ENCODE measurements at places on chromosomes 3 and 15. TPM values are rescaled to one million over a fixed set of nuclear protein-coding genes. Genes with fewer than 3 reads are reported as not detected.
A peak's percentile ranks its signal among the peaks of the same experiment; 100 is the strongest.

Gene WWTR1
- 0.92 TPM for total RNA-seq

Gene GNAT1
- not detected for total RNA-seq

Gene TPRG1
- 0.41 TPM for total RNA-seq

Gene EBLN2
- total RNA-seq = 10.2 TPM

Gene NR2E3
- total RNA-seq = not detected

Gene CFAP44
- 33.8 TPM for total RNA-seq

Gene CCR8
- not detected for total RNA-seq

Gene GPR62
- not detected for total RNA-seq

Gene IDH2
- total RNA-seq = 33.3 TPM

Gene STAC
- not detected for total RNA-seq

Gene XCR1
- total RNA-seq = not detected

Gene RTP3
- not detected for total RNA-seq

Gene DPH6
- 16.4 TPM for total RNA-seq

Gene GCSAM
- 12.6 TPM for total RNA-seq

GRCh38 chr3:24086206-24086605, 141.1 kb downstream of the NR1D2 start:
- no peak for DNase-seq

- DNase-seq = no peak
These were observed 668.7 kb downstream of the OTOL1 start for GRCh38 chr3:162165346-162165745.

DNA sequence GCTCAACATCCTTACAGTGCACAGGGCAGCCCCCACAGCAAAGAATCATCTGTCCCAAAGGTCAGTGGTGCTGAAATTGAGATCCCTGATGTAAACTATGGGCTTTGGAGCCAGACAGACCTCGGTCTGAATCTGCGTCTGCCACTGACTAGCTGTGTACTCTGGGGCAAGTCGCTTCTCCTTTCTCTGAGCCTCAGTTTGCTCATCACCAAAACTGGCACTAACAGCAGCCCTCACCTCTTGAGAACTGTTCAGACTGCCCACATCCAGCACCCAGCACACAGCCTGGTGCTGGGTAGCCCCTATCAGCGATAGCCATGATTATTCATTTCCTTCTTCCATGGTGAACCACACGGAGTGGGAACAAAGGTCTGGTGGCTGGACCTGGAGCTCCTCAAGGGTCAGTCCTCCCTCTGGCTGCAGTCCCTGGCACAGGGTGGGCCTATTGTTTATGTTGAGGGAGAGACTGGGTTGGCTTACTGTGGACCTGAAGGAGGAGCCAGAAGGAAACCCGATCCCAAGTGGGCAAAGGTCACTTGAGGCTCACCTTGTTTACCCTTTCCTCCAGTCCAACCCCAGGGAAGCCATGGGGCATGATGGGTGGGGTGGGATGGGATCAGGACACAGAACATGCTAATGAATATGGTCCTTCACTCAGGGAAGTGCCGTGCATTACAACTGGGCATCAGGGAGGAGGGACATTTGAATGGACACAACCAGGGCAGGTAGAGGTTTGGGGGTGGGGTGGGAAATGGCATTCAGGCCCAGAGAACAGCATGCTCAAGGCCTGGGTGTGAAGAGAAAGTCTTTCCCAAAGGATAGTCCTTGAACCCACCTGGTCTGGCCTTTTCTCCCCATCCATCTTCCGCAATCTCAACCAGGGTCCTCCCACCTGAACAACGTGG, 1.6 kb upstream of the PRKCD start:
- DNase-seq = no peak

DNA sequence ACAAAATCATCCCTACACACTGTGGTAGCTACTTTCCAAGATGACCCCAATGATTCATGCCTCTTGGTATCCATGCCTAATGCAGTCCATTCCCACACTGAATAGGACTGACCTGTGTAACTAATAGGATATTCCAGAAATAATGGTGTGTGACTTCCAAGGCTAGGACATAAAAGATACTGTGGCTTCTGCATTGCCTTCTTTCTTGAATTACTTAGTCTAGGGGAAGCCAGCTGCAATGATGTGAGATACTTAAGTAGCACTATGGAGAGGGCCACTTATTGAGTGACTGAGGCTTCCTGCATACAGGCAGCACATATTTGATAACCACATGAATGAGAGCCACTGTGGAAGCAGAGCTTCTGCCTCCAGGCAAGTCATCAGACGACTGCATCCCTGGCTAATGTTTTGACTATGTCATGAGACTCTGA, 50.1 kb downstream of the NR1I2 start:
- DNase-seq = no peak

GRCh38 chr3:191148131-191148530, 50.9 kb upstream of the OSTN start:
- DNase-seq = no peak

GRCh38 chr3:46512191-46512749, 14.5 kb downstream of the RTP3 start:
- DNase-seq = no peak

- DNase-seq = no peak
These were observed at the start of gene CTDSPL for GRCh38 chr3:37861620-37862041. Gene CTDSPL (plus strand): TSS chr3:37861880. CDS start chr3:37862200, 320 bp downstream.

DNA sequence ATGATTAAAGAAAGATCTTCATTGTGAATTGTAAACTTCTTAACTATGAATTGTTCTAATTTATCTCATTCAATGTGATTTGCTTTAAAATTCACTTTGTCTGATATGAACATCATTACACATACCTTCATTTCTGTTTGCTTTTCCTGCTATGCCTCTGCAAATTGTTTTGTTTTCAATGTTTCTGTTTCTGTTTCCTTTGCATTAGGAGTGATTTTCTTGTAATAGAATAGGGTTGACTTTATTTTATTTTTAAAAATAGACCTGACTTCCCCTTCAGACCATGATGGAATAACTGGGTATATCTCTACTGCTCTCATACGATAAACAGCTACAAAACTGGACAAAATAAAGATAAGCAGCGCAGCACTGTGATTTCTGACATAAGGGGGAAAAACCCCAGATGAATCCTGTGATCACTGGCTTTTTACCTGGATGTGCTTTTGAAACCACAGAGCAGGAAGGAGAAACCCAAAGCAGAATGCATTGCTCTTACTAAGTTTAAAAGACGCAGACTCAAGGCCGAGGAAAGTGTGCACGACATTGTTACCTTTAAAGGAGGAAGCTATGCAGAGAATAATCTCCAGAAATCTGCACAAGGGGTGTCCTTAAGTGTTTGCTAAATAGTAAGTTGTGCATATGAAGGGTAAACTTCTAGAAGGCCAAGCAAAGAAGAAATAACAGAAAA, 420.2 kb downstream of the TBC1D5 start:
- peak; percentile 10 for DNase-seq

GRCh38 chr15:100997442-100997841, 78.3 kb downstream of the LRRK1 start:
- no peak for DNase-seq

GRCh38 chr15:86178845-86179244, 99.2 kb downstream of the AGBL1 start:
- DNase-seq = no peak

GRCh38 chr3:33052671-33053070, 44.3 kb downstream of the GLB1 start:
- no peak for DNase-seq

GRCh38 chr3:139227827-139228226, 116.0 kb upstream of the MRPS22 start:
- DNase-seq = no peak

DNA sequence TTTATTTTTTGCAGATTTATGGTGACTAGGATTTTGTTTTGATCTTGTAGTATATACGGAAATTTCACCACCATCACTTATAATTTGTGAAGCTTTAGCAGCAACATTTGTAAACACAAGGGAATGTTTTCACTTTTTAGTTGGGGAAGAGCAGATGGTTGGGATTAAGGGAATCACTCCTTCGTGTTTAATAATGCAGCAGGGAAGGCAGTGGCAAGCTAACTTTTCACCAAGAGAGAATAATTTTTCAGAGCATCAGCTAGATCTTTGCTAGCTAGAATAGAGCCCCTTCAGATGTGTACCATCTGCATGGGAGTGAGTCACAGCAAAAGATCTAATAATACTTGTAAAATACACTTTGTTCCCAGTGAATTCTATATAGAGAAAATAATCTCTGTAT, 632.7 kb downstream of the CADM2 start:
- DNase-seq = no peak

- DNase-seq = peak; percentile 45
These were observed 44.8 kb upstream of the UBE2E1 start for GRCh38 chr3:23760871-23761373.

- DNase-seq = no peak
These were observed 56.9 kb downstream of the TJP1 start for GRCh38 chr15:29765234-29765841.

DNA sequence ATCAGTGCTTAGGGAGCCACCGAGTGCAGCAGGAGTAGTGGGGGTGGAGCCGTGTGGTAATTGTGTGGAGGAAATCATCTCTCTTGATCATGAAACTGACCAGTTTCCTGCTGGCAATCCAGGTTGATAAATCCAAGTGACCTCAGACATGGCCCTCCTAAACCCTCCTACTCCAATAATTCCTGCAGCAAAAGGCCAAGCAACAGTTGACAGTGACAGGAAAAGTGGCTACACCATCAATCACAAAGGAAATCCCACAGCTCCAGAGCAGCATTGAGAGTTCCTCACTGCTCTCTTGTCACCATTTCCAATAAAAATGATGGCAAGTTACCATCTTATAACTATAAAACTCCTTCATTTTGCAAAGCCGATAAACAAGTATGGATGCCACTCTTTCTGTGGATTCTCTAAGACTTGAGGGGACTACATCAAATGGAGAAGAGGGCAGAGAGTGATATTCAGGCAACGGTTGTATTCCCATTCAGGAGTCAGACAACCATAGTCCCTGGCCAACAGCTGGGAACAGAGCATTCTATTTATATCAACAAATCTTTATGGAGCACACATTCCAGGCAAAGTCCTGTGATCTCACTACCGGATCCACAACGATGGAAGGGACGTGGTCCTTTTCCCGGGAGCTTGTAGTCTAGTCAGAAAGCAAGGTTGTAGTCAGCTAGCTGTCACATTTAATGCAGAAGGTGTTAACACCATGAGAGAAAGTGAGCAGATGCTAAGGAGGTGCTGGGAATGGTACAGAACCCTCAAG, 312.5 kb upstream of the CTNNB1 start:
- DNase-seq = no peak

- DNase-seq = no peak
These were observed 90.4 kb downstream of the NAALADL2 start for GRCh38 chr3:174949523-174949922.

GRCh38 chr15:56866803-56867202, 51.6 kb upstream of the TCF12 start:
- DNase-seq = no peak

- DNase-seq = peak; percentile 91
These were observed 473 bp downstream of the TASOR start for GRCh38 chr3:56682462-56683121.

DNA sequence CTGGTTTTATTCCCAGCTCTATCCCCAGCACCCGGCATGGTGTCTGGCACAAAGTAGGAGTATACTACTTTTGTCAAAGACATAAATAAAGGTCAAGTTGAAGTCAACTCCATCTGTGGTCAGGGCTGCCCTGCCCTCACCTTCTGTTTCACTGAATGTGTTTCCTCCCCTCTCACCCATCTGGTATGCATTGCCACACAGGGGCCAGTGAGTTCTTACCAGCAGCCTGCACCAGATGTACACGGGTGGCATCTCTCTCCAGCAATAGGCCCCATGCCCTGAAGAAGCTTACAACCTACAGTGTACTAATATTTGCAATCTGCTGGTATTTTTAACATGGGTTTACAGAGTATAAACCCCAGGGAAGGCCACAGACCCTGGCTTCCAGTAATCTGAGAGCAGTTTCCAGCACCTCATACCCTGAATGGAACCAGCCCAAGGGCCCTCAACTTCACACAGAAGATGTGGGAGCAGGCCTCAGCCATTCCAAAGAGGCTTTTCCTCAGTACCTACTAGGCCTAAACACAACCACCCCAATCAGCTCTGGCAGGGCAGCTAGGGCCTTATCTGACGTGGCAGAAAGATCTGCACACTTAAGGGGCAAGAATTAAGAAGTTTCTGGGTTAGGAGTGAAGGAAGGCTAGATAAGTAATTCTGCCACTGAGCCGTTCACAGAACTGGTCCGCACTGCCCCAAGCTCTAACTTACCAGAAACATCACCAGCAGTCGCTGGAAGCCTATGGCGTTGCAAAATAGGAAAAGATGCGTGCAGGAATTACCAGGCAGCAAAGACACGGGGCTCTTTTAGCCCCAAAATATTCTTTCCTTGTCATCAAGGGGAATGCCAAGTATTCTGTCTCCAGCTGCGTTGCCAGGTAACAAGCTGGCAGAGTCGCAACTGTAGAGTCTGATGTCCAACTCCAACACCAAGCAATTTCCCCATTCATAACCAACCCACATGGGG, 2.1 kb downstream of the IDH2 start:
- no peak for DNase-seq

DNA sequence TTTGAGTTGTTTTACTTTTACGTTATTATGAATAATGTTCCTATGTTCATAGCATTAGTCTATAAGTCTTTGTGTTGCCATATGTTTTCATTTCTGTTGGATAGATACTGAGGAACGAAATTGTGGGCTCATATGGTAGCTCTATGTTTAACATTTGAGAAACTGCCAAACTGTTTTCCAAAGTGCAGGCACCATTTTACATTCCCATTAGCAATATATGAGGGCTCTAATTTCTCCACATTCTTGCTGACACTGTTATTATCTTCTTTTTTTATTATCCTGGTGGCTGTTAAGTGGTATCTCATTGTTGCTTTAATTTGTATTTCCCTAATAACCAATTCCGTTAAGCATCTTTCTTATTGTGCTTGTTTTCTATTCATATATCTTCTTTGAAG, 1.8 kb upstream of the PIK3R4 start:
- peak; percentile 10 for DNase-seq

- peak; percentile 57 for DNase-seq
These were observed 56.2 kb downstream of the EIF3J start for GRCh38 chr15:44593042-44593736.

- no peak for DNase-seq
These were observed 84.5 kb downstream of the COL6A6 start for GRCh38 chr3:130601442-130601971.

- DNase-seq = no peak
These were observed 127.7 kb upstream of the IQSEC1 start for GRCh38 chr3:13200946-13201345.

GRCh38 chr3:108569336-108569735, 19.9 kb downstream of the CIP2A start:
- DNase-seq = no peak

GRCh38 chr3:50202353-50203112, 2.5 kb upstream of the SLC38A3 start:
- no peak for DNase-seq

GRCh38 chr15:50767332-50767861, 1.9 kb upstream of the SPPL2A start:
- DNase-seq = no peak

DNA sequence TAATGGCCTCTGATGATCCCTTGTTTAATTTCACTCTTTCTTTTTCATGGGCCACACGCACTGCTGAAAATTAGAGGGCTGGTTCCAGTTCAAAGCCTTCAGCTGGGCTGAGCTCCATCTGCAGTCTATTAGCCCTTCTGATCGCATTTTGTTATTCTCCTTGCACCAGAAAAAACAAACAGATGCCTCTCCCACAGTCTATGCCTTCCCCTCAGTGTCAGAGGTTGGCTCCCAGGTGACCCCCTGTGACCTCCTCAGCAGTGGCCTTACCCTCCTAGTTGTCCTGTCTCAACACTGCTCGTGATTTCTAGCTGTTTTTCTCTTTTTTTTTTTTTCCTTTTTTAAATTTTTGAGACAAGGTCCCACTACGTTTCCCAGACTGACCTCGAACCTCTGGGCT, 77.1 kb upstream of the PRTG start:
- DNase-seq = no peak
